Keratinocyte (primary cell): ENCODE measurements at places on chromosomes 5 and 9. TPM values are rescaled to one million over a fixed set of nuclear protein-coding genes. Genes with fewer than 3 reads are reported as not detected.

- DNase-seq: no peak
Measured at GRCh38 chr5:16245249-16245648, 65.7 kb upstream of the MARCHF11 start.

The NR5A1 gene
- polyA plus RNA-seq: not detected in 3 replicates

GRCh38 chr9:112112941-112113681 lies 62.0 kb downstream of the SUSD1 start:
- DNase-seq: peak; percentile 53

- DNase-seq: no peak
Measured at GRCh38 chr5:124907098-124907644, 160.7 kb upstream of the ZNF608 start.

The SPATA9 gene
- polyA plus RNA-seq: not detected in 3 replicates

DNA sequence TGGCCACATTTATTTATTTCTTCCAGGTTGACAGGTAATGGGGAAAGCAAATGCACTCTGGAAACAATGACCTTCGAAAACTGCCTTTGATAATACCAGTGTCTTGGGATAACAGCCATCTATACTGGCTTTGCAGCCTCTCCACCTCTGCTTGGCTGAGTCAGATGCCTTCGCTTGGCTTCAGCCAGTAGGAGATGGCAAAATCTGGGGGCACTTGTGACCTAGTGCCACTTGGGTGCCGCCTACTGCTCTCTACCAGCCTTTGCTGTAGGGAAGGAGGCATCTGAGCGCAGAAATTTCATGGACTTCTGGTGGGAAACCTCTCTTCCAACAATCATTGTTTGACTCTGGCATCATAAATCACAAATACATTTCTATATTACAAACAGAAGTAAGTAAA lies 21.8 kb downstream of the FYB1 start:
- DNase-seq: no peak

- no peak for DNase-seq
Measured at GRCh38 chr5:131810510-131811249, 13.9 kb upstream of the FNIP1 start.

GRCh38 chr5:44278469-44278868 lies 110.8 kb downstream of the FGF10 start:
- no peak for DNase-seq

DNA sequence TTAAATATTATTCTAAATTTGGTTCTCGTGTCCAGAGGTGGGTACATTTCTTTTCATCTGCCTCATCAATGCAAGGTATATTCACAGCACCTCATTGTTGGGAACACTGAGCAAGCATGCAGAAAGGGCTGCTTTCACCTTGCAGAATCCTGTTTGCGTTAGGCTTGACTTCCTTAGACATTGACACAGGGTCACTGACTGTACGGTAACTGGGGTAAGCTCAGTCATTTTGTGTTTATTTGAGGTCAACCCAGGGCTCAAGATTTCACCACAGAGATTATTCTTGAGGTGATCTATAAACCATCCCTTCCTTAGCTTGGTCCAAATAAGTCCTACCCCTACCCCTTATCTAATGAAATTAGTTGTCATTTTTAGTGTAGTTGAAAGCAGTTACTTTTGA lies 1.7 kb upstream of the PTPDC1 start:
- DNase-seq: no peak

DNA sequence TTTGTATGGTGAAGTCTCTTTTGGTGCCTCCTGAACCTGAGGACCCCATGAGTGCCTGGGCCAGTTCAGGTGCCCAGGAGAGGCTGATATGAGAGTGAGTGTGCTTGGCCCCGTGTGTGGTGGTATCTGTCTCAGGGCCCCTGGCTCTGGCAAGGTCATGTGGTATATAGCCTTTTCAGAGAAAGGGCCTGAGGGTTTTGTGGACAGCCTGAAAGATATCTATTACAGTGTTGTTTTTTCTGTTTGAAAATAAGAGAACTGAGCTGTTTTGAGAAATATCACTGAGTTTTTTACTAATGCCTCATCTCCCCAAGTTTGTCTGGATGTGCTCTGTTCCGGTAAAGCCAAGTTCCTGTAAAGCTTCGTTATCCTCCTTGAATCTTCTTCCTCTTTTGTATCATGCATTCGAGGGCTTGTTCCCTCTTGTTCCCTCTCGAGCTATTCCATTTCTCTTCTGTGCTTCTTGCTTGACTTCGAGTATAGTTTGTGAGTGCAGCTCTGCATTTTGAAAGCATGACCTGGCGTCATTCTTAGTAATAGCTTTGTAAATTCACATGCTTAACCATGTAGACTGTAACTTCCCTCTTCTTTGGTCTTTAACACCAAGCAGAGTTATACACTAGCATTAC lies 122.3 kb downstream of the MAST4 start:
- no peak for DNase-seq

DNA sequence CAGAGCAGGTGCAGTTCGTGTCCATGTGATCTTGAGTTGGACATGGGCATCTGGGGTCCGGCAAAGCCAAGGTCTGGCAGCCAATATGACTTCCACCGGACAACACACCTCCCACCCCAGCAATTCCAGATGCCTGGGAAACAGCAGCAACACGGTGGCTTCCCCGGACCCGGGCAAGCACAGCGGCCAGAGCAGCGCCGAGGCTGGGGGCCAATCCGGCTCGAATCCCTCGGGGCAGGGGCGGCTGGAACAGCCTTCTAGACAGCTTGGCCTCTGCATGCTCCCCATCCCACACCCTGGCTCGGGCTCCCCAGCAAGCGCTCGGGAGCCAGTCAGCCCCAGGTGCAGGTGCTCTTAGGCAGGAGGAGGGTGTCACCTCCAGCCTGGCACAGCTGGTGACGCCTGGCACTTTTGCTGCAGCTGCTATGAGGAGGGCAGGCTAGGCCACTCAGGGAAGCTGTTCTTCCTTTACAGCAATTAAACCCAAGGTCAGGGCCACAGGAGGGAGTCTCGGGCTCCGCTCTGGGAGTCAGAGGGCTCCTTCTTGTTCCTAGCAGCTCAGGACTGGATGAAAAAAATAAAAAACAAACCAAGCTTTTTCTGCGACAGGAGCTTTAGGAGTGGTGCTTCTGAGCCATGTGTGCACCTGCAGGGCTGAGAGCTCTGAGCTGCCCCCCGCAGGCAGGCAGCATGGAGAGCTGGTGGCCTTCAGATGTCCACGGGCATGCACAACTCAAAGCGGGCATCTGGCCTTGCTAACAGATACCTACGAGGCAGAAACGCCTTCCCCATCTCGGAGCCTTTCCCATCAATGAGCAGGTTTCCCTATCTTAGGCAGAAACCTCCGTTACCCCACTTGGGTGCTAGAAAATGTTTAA lies 28.2 kb downstream of the DBH start:
- DNase-seq: no peak

The HACD4 gene
- 7.3 to 10.4 TPM (median 9.4 TPM) in 3 replicates for polyA plus RNA-seq

The PCDHGC3 gene
- 9.8 to 45.1 TPM (median 15.2 TPM) in 3 replicates for polyA plus RNA-seq

GRCh38 chr9:132698989-132699388 lies 28.7 kb downstream of the GTF3C4 start:
- no peak for DNase-seq

The PCDHB11 gene
- not detected in 3 replicates for polyA plus RNA-seq

DNA sequence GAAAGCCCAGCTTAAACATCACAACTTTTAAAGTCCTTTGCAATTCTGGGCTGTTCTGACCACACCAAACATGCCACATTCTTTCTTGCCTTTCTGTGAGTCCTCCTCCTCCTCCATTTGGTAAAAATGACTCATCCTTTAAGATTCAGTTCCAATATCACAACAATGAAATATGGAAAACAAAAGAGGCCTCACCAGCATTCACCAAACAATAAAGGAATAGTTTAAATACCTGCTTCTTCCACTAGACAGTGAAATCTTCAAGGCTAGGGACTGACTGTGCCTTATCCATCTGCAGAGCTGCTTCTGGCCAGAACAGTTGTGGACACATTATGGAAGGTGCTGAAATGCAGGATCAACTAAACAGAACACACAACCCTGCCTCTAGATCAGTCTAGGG lies 36.0 kb downstream of the NR6A1 start:
- DNase-seq: no peak

DNA sequence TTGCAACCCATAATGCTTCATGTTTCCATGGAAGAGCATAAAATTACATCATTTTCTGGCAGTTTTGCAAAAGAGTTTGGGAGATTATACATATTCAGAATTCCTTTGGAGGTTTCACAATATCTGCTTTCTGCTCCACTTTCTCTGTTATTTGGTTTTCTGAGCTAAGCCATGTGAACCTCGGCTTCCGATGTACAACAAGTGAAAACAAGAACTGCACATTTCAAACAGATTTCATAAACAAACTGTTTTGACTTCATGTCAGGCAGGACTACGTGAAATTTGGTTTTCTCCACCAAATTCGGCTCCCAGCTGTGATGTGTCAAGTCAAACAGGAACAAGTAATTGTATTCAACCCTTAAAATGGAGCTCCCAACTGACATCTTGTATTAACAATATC lies 609.8 kb downstream of the IRX1 start:
- DNase-seq: no peak

GRCh38 chr9:73265876-73266275 lies 114.2 kb downstream of the ANXA1 start:
- DNase-seq: no peak

The PCDHAC1 gene
- polyA plus RNA-seq: 0.14 to 0.64 TPM (median 0.45 TPM) in 3 replicates

GRCh38 chr5:153699035-153699434 lies 208.6 kb downstream of the GRIA1 start:
- no peak for DNase-seq

DNA sequence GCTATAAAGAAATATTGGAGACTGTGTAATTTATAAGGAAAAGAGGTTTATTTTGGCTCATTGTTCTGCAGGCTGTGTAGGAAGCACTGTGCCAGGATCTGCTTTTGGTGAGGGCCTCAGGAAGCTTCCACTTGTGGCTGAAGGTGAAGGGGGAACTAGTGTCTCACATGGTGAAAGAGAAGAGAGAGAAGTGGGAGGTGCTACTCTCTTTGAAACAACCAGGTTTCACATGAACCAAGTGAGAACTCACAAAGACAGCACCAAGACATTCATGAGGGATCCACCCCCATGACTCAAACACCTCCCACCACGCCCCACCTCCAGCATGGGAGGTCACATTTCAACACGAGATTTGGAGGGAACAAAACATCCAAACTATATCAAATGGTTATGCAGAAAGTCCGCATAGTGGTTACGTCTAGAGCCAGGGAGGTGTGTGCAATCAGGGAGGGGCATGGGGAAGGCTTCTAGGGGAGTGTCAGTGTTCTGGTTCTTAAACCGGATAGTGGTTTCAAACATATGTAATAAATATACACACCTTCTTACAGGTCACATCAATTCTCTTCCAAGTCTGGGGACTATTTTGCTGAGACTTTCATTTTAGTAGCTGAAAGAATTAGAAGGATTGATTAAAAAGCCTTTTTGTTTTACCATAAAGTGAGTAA lies 113.0 kb downstream of the TRIO start:
- DNase-seq: no peak

DNA sequence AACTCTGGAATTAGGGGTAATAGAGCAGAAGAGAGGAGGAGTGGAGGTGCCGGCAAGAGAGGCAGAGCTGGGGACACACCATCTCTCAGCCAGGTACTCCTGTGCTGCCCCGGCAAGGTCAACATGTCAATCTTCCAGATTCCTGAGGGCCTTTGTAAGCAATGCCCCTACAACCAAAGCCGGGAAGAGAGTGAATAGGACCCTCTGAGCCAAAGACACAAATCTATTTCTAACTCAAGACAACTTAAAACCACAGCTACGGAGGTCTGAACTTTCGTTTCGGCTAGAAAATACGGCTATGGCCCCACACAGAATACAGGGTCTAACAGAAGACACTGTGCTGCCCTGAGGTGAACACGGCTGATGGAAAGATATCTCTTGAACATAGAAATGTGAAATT lies 66.6 kb downstream of the SERINC5 start:
- no peak for DNase-seq

DNA sequence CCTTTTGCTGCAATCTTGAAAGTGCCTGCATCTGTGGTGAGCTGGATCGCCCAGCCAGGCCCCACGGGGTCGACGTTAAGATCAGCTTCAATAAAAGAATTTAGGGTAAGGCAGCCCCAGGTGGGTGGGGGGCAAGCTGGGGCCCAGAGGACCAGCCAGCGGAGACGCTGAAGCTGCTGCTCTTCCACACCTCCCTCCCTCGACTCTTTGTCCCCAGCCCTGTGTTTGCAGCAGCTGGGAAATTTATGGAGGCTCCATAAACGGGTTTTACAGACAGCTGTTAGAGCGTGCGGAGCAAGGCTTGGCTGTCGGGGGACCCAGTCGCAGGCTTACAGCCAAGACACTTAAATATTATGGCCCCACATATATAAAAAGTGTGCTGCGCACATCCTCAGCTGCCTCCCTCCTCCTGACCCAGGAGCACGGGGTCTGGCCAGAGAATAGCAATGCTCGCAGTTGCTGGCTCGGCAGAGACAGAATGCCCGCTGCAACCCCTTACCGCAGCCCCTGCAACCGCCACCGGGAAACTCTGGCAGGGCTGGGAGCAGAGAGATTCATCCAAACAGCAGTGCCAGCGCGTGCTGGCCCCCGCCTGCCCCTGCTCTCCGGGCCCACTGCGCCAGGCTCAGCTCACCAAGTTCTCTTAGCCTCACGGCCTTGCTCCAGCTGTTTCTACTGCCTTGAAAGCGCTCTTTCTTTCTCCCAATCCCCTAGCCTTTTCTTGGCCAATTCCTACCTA lies 28.4 kb upstream of the MVB12B start:
- no peak for DNase-seq
